ENCODE measurements at places on chromosomes 2 and 18.

DNA sequence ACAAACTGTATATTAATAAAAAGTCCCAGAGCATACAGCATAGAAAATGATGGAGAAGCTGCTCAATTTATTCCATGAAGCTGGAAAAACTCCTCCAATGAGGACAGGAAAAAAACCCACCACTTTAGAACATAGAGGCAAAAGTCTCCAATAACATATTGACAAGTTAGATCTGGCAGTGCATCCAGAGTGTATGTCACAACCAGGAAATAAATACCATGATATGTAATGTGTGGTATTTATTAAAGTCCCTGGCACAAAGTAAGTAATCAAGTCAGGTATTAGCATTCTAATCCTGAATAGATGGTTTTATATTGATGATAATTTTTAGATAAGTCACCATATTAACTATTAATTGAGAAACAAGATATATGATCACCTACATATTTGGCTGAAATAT is 427.3 kb upstream of the HS6ST1 start:
- no peak for DNase-seq

DNA sequence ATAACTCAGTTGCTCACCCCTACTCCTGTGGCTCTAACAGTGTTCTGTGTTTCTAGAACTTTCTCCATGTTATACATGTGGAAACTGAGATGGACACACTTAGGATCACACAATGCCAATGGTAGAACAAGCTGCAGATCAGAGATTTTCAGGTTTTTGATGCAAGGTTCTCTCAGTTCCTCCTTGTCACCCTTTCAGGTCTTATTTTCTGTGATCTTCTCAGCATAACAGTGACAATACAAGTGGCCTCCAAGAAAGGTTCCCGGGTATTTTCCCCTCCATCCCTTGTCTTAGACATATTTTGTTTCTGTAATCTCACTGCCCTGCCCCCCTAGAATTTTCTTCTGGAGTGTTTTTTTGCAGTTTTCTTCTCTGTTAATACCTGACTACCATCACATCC is 6.2 kb upstream of the MGAT5 start:
- DNase-seq: no peak

- no peak for DNase-seq
Observed at GRCh38 chr2:159468257-159468656, 148.1 kb downstream of the BAZ2B start.

DNA sequence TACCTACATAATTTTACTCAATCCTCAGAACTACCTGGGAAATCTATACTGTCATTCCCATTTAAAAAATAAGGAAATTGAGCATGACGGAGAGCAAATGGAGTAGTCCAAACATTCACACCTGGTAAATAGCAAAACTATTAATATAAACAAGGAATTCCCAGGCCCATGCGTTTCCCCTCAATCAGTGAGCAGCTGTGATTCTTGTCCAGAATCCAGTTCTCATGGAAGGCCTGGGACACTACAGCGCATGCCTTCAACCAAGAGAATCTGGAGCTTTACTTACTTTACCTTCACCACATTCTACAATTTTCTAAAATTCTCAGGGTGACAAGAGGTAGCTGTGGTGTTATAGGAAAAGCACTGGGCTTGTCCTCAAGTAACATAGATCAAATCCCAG is 259.0 kb downstream of the LRATD1 start:
- DNase-seq: no peak

- DNase-seq: no peak
Observed at GRCh38 chr2:124542932-124543640, 518.0 kb downstream of the CNTNAP5 start.

GRCh38 chr2:160124571-160124970 is 62.2 kb upstream of the PLA2R1 start:
- no peak for DNase-seq

DNA sequence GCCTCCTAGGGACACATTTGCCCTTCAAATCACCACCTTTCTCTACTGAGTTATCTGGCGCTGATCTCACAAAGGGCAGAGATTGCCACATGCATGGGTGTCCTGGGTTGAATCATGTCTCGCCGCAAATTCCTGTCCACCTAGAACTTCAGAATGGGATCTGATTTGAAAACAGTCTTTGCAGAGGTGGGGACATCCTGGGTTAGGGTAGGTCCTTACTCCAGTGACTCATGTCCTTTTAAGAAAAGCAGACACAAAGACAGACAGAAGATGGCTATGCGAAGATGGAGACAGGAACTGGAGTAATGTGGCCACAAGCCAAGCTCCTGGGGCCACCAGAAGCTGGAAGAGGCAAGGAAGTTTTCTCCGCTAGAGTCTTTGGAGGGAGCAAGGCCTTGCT is 197.4 kb upstream of the SMIM21 start:
- no peak for DNase-seq
